ENCODE measurements at places on chromosomes 5 and 9.

GRCh38 chr5:58800861-58801540 lies 218.1 kb downstream of the RAB3C start:
- no peak for DNase-seq

DNA sequence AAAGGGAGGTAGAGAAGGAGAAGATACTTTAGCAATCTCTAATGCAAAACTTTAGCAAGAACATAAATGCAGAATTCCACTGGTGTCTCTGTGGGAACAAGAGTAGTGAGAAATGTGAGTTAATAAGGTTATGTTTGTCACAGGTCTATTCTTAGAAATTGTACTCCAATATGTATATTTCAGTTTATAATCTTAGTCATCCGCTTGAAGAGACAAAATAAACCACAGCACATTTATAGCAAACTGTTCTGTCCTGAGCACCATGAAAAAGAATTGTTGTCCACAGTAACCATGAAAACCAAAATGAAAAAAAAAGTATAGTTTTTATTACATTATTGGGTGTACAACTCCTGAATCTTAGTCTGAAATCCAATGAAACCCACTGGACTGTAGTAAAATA lies 93.6 kb upstream of the TSLP start:
- no peak for DNase-seq

- no peak for DNase-seq
Observed at GRCh38 chr9:107858260-107858659, 368.7 kb upstream of the KLF4 start.

DNA sequence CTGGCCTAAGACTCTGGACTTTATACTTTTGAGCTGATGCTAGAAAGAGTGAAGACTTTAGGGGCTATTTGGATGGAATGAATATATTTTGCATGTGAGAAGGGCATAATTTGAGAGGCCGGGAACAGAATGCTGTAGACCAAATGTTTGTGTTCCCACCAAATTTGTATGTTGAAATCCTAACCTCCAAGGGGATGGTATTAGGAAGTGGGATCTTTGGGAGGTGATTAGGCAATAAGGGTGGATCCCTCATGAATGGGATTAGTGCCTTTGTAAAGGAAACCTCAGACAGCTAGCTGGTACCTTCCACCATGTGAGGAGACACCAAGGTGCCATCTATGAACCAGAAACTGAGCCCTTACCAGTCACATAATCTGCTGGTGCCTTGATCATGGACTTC lies 165.1 kb upstream of the S1PR3 start:
- no peak for DNase-seq

- no peak for DNase-seq
Observed at GRCh38 chr5:65736011-65736410, 14.0 kb downstream of the NLN start.

DNA sequence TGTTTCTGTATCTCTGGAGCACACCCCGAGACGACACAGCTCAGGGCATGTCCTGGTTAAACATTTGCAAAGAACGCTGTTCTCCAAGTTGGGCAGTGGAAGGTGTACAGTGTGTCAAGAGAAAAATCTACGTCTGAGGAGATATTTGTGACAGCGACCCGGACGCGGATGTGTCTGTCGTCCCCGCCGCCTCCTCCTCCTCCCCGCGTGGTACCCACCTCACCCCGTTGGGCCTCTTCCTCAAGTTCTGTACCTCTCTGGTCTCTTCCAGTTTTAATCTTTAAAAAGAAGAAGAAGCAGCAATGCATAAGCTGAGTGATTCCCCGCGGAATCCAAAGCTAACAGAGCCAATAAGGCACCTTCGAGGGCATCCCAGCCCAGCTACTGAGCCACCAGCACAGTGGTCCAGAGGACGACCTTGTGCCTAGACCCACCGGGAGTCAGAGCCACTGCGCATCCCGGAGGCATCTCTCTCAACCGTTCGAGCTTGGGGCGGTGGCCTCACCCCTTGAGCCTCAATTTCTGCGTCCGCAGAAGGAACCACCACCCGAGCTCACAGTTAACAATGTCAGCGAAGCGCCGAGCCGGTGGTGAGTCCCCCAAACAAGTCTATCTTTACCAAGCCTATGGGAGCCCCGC lies 467 bp downstream of the C9orf78 start:
- DNase-seq = no peak

GRCh38 chr5:142204219-142204618 lies 95.6 kb downstream of the NDFIP1 start:
- no peak for DNase-seq

- DNase-seq = no peak
Observed at GRCh38 chr9:80504601-80505230, 933.0 kb downstream of the TLE4 start.

GRCh38 chr5:32720300-32720699 lies 9.2 kb downstream of the NPR3 start:
- DNase-seq = no peak

- no peak for DNase-seq
Observed at GRCh38 chr5:40838086-40838485, 3.1 kb upstream of the RPL37 start.

DNA sequence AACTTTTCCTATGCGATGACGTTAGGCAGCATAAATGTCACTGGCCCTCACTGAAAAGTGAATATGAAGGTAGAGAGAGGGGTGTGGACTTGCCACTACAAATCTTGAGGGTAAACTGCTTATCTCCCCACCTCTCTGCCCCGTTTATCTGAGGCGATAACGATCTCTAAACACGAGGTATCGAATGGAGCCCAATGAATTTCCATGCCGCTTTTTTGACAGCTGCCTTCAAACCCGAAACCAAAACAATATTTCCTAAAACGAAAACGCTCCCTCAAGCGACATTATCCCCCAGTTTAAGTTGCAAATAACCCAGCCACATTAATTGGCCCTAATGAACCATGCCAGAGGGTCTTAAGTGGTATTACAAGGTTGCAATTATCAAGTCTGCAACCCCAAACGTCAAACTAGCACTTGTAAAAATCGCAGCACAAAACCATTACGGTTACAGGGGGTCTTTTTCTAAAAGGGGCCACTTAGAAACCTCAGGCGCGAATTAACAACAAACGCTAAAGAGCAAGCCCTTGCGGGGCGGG lies 1.4 kb downstream of the NR3C1 start:
- no peak for DNase-seq

GRCh38 chr5:36657563-36657995 lies 51.2 kb downstream of the SLC1A3 start:
- peak; percentile 99 for DNase-seq
